Renal pelvis (tissue), 12 donors: ENCODE measurements at places on chromosomes 3 and 15.

GRCh38 chr3:141391298-141391990 lies 23.1 kb downstream of the ZBTB38 start:
- no peak for DNase-seq

DNA sequence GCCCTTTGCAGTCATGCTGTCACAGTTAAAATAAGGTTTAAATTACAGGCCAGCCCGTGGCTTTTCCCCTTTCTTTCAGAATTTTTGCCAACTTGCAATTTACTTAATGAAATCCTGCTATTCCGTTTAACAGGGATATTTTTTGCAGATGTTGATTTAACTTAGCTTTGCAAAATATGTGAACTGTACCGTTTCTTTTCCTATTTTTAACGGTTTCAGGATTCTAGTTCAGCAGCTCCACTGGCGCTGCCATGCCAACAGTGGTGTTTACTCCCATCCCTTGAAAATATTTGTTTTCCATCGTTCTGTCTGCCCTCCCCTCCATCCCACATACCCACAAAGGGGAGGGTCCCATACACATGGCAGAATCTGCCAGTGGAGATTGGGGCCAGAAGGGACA lies 54.3 kb downstream of the SMAD6 start:
- DNase-seq: peak; percentile 53

- DNase-seq: peak; percentile 79
These were observed 41.6 kb downstream of the KLHL18 start for GRCh38 chr3:47324278-47324865.

DNA sequence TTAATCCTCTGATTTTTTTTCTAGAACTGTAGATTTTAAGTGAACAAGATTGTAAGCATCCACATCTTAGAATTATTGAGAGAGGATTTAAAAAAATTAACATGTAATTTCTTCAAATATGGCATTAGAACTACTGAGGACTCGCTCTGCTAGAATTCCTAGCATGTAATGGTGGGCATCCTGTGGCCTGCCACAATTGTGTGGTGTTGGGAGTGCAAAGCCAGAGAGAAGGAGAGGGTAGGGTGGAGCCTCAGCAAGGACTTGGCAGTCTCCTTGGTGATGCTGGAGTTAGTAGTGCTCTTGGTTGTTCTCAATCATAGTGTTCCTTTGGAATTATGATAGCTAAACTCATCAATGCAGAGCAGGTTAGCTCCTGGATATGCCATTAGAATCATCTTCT lies 443.9 kb upstream of the TBL1XR1 start:
- DNase-seq: no peak

DNA sequence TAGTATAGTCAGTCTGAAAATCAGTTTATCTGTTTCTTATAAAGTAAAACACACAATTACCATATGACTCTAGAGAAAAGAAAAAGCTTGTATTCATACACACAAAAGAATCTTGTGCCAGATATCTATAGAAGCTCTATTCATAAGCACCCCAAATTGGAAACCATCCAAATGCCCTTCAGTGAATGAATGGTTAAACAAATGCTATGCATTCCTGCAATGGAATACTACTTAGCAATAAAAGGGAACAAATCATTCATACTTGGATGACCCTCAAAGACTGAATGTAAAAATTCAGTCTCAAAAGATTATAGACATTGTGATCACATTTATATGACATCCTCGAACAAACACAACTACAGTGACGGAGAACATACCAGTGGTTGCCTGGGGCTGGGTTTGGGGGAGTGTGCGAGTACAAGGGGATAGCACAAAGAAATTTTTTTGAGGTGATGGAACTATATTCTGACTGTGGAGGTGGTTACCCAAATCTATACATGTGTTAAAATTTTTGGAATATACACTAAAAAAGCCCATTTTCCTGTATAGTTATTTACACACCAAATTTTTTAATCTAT lies 680.6 kb downstream of the NTRK3 start:
- DNase-seq: no peak

DNA sequence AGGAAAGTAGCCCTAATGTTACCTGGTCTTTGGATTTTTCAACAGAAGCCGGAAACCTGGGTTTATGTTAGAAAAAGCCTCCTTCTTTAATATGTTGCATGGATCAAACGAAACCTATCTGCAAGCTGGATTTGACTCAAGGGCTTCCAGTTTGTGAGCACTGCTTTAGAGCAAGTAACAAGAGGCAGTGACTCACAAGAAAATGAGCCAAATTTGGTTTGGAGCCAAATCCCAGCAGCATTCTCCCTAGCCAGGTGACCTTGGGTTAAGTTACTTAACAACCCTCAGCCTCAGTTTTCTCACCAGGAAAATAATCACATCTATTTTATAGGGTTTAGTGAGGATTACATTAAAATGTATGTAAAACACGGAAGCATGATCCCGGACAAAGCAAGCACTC lies 215.2 kb upstream of the PRICKLE2 start:
- DNase-seq: no peak

DNA sequence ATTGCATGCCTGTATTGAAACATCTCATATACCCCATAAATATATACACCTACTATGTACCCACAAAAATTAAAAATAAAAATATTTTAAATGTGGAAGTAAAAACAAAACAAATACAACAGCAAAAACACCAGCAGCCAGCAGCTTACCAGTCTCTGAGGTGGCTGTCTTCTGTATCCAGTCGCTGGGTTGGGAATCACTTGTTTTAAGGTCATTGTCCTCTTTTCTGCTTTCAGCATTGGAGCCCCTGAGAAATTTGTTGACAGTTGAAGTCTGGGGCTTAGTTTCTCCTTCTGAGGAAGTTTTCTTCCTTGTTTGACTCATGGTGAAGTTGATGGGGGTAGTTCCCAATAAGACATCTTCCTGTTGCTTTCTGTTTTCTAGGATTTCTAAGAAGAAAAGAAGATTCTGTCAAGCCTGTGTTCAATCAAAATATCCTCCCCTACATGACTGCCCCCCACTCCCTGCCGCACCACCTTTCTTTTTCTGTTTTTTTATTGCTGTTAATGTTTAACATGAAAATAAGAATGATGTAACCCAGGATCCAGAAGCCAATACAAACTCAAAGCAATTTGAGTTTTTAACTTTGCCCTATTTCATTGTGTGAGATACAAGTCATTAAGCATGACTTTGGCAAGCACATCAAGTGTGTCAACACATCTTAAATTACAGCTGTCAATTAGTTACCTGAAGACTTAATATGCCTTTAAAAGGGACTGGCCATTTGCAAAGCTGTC lies at the start of gene LRRC31:
Gene LRRC31, minus strand, starts transcription at position 452 of the 737 bp plus-strand sequence. Its CDS starts 128 bp downstream, at position 324.
- DNase-seq: peak; percentile 33

- DNase-seq: no peak
These were observed 96.5 kb upstream of the UBE2E2 start for GRCh38 chr3:23106666-23107065.

DNA sequence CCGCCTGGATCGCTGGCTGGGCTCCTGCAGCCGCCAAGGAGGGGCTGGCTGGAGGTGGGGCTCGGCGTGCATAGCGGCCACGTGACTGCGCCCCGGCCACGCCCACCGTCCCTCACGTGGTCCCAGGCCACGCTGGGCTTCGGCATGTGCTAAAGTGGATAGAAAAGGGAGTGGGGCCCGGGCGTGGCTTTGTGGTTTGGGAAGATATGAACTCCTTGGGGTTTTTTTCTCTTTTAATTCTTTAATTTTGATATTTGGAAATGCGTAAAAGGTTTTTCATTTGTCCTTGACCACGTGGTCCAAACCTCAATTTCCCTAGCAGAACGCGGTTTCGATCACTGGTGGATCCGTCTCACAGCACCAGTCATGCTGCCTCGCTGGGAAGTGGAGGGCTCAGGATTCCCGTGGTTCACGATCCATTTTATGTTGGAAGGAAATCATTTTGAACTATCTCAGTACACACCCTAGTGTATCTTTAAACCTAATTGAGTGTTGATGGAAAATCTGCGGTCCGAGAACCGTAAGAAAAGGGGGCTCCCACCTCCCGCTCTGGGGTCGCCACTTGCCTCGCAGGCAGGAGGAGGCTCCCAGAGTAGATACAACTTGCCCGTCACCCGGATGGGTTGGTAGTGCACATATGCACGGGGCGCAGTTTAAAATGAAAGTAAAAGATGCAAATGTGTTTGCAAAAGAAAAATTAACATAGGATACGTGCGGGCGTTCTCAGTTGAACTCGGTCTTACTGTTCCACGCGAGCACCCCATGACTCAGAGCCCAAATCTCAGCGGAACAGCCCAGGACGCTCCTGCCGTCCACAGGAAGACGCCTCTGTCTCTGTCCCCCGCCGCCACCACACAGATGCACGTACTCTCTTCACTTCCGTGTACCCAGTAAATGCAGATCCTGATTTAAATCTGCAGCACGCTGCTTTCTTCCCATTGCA lies 141.9 kb downstream of the PGPEP1L start:
- DNase-seq: peak; percentile 62

GRCh38 chr3:34090876-34091275 lies 292.4 kb downstream of the PDCD6IP start:
- no peak for DNase-seq

GRCh38 chr3:197009532-197010019 lies 20.0 kb downstream of the MELTF start:
- no peak for DNase-seq

DNA sequence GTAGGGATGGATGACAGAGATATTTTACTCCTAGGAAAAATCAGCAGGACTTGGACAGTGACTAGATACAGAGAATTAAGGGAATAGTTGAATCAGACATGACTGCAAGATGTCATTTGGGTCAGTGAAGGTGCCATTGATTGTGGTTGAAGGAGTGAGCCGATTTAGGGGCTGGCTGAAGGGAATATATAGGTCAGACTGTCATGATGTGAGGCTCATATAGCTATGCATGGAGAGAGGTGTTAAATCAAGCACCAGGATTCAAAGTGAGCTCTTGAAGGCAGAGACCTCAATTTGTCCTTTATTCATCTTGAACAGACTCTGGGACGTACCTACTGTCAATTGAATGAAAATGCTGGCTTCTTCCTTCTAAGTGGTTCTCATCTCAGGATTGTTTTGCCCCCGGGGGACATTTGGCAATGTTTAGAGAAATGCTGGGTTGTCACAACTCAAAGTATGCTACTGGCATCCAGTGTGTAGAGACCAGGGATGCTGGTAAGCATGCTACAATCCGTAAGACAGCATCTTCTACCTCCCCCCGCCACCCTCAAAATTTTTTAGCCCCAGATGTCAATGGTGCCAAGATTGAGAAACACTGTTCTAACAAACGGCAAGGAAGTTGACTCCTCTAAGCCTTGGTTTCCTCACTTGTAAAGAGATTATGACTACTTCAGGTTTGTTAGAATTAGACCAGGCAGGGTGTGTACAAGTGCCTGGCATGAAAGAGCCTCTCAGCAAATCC lies 7.8 kb downstream of the ATP2C1 start:
- DNase-seq: no peak

DNA sequence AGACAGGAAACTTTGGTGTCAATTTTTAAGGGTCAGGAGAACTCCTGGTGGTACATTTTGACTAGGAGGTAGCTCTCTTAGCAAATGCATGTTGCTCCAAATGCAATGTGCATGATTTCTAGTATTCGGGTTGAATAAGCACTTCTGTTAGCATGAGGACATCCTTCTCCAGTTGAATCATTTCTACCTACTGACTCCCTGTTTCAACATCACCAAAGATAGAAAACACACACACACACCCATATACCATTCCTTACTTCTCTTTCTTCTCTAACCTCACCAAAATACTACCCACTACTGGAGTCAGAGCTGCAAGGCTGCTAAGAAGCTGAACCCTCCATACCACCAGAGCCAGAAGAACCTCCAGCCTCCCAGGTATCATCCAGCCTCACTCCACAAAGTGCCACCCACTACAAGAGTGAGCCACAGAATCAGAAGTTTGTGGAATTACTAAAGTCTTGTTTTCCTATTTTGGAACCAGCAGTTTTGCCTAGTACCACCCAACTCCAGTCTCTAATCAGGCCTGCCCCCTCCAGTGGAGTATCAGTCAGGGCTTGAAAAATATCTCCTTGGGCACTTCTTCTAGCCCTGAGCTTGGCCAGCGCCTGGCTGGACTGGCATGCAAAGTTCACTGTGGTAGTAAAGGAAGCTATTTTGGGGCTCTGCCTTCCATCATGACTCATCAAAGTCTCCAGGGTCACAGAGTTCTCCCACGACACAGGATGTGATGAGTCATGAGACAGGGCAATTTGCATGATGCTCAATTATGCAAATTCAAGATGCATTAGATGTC lies 110.3 kb downstream of the CYP19A1 start:
- DNase-seq: no peak

DNA sequence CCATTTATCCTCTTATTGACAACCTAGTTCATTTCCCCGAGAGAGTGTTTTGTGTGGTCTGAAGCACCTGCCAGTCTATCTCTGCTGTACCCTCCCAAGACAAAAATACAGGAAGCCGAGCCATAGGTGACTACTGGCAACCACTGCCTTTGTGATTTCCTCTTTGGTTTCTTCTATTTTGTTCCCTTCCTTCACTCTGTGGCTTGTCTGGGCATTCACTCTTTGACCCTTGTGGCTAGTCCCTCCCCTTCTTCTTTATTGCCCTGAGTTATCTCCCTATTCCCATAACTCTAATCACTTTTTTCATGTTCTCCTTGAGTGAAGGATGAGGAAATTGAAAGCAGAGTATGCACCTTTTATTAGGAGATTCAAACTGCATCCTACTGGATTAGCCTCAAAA lies at the start of gene ADGRG7:
Gene ADGRG7, plus strand, starts transcription at position 297 of the 400 bp plus-strand sequence. CDS start 256 bp downstream, outside the sequence.
- DNase-seq: no peak

DNA sequence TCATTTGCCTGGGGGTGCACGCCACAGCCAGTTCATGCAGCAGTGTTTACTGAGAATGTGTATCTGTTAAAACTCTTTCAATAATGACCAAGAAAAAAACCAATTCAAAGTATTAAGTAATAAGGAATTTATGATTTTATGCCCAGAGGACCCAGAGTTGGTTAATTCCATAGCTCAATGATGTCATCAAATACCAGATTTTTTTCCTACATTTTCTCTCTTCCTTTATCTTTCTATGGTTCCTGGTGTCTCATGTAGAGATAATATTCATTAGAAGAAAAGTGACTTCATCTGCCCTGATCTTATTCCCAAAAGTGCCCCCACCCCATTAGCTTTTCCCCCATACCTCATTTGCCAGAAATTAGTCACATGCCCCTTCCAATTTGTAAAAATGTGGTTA lies 44.6 kb upstream of the LMCD1 start:
- no peak for DNase-seq

DNA sequence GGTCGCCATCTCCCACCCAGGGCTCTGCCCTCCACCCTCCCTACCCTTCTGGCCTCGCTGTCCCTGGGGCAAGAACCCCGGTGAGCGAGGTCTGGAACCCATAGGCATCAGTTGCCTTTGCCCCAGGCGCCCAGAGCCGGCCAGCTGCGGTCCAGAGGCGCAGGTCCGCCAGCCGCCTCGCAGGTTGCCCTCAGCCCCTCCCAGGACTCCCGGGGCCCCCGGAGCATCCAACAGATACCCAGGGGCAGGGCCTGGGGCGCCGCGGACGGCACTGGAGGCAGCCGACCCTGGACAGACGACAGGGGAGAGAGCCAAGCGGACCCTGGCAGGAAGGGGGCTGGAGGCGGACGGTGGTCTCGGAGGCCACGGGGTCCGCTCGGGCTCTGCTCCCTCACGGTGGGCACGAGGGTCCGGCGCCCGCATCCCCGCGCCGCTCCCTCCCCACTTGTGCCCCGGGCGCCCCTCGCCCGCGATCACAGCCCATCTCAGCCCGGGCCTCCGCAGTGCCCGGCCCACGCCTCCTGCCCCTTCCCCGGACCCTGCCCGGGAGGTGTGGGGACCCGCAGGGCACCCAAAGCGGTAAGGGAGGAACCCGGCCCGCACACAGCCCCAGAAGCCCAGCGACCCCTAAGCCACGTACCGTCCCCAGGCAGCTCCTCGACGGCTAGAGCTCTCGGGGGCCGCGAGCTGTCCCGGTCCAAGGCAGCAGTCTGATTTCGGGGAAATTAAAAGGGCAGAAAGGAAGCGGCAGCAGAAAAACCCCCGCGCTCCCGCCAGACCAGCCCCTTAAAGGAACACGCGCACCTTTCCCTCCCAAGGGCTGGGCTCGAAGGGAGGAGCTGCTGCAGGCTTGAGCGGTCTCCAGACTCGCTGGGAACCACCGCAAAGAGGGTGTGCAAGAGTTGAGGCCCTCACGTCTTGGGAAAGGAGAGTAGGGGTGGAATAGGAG lies at the start of gene HAPLN3:
Gene HAPLN3, minus strand, starts transcription at position 726 of the 949 bp plus-strand sequence. CDS start 8,246 bp downstream, outside the sequence.
- DNase-seq: no peak
